ENCODE measurements at places on chromosomes 7 and 10.

GRCh38 chr7:113314594-113314993 is 196.2 kb upstream of the SMIM30 start:
- no peak for DNase-seq

DNA sequence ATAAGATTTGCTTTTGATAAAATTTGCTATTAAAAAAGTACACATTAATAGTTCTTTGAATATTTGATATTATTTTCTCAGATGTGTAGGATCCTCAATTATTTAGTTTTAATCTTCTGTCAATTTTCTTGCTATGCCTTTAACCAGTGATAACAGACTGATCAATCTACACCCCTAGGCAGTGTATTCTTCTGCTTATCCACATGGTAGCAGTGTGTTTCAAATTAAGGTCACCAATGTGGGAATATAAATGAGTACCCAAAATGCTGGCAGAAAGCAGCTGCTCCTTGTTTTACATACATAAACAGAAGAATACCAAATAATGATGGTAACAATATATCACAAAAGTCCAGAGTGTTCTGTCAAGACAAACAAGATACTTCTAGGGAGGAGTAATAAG is 87.0 kb downstream of the SKAP2 start:
- DNase-seq, result no peak

GRCh38 chr10:65861249-65861648 is 1064.6 kb upstream of the LRRTM3 start:
- no peak for DNase-seq

DNA sequence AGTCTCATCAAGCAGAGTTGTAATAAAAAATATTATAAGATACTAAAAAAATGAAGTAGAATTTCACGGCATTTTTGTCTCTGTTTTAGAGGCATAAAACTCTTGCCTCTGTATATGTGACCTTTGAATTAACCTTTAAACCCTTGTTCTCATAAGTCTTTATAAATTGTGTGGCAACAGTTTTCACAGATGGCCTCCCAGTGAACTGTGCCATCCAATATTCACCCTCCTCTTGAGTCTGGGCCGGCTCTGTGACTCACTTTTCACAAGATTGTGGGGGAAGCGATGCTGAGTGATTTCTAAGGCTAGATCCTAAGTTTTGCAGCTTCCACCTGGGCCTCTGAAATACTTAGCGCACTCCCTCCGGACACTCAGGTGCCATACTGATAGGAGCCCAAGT is 4.6 kb upstream of the USP6NL start:
- no peak for DNase-seq

DNA sequence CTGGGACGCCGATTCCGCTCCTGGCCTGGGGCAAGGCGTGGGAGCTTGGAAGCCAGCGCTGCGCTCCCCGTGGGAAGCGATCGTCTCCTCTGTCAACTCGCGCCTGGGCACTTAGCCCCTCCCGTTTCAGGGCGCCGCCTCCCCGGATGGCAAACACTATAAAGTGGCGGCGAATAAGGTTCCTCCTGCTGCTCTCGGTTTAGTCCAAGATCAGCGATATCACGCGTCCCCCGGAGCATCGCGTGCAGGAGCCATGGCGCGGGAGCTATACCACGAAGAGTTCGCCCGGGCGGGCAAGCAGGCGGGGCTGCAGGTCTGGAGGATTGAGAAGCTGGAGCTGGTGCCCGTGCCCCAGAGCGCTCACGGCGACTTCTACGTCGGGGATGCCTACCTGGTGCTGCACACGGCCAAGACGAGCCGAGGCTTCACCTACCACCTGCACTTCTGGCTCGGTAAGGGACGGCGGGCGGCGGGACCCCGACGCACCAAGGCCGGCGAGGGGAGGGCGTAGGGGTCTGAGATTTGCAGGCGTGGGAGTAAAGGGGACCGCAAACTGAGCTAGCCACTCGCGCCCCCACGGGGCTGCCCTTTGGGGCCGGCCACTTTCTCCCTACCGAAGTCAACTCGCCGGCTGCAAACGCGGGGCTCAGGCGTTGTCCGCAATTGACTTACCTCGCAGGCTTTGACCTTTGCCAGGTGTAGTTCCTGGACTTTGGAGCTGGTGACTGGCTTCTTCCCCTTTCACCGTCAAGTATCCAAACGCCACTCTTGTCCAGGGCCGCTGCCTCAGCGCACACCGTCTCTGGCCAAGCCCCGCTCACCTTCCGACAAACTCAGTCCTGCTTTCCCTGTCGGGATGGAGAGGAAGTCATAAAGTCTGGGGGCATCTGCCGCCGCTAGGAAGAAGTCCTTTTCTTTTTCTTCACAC is at the start of gene SCIN:
Gene SCIN, plus strand, starts transcription at position 187 of the 928 bp plus-strand sequence. Its CDS starts 67 bp downstream, at position 254.
- no peak for DNase-seq

- DNase-seq, result no peak
Observed at GRCh38 chr10:27513451-27514191, 9.5 kb downstream of the RAB18 start.
